Occipital lobe (tissue), 3 donors: ENCODE measurements at places on chromosomes 3 and 15. TPM values are rescaled to one million over a fixed set of nuclear protein-coding genes. Genes with fewer than 3 reads are reported as not detected.

CSPG5 gene
- total RNA-seq = 131 TPM

ANKRD63 gene
- not detected for total RNA-seq

WNT7A gene
- total RNA-seq = 9.0 TPM

GABRR3 gene
- not detected for total RNA-seq

CAV3 gene
- not detected for total RNA-seq

PLEKHO2 gene
- total RNA-seq = 6.7 TPM

ARGFX gene
- not detected for total RNA-seq

RGMA gene
- total RNA-seq = 8.1 TPM

LRRIQ4 gene
- 0.31 TPM for total RNA-seq

PRKCI gene
- 86.7 TPM for total RNA-seq

ST6GAL1 gene
- 39.6 TPM for total RNA-seq

CDHR4 gene
- not detected for total RNA-seq

SAMD7 gene
- total RNA-seq = not detected

INSYN1 gene
- 30.1 TPM for total RNA-seq

SHF gene
- total RNA-seq = 54.9 TPM

- DNase-seq = no peak
These were observed 294.2 kb downstream of the TIGIT start for GRCh38 chr3:114587986-114588385.

DNA sequence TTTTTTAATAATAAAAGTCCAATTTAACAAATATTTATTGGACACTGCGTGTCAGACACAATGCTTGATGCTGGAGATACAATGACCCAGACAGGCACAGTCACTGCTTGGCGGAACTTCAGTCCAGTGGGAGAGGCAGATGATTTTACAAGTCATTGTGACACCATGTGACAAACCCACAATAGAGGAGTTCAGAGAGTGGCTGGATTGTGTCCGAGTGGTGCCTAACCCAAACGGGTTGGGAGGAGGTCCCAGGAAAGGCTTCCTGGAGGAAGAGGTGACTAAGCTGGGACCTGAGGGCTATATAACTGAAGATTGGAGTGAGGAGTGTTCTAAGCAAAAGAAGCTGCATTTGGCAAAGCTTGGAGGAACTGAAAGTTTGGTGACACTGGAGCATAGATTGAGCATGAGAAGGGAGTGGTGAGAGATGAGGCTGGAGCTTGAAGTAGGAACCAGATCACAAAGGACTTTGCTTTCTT lies 41.4 kb downstream of the CRTC3 start:
- peak; percentile 53 for DNase-seq

DNA sequence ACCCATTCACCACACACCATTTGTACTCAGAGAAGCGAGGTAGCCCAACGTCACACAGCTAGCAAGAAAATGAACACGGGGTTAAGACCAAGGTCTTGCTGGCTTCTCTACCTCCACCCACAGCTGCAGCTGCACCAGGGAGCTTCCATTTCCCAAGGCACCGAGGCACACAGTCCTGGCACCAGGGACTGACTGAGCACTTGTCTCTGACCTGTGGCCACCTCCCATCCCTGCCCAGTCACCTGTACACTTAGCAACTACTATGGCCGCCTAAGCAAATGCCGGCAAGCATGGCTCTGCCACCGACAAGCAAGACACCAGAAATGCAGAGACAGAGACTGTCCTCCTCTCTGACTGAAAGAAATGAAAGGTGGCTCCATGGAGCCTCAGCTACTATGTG lies 15.3 kb downstream of the ZXDC start:
- no peak for DNase-seq

DNA sequence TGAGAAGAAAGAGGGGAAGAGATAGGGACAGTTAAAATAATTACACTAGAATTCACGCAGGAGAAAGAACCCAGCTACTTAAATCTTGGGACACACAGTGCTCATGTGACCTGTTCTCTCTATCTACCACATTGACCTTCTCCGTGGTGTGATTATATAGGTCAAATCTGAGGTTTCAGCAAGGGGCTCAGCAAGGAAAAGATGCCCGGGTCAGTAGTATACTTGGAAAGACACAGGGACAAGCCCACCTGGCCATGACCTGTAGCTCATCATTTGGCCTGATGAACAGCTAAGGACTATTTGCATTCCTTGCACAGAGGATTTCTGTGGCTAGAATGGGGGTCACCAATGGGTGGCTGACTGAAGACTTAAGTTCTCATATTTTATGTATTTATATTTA lies 71.9 kb downstream of the SSR3 start:
- DNase-seq = no peak

DNA sequence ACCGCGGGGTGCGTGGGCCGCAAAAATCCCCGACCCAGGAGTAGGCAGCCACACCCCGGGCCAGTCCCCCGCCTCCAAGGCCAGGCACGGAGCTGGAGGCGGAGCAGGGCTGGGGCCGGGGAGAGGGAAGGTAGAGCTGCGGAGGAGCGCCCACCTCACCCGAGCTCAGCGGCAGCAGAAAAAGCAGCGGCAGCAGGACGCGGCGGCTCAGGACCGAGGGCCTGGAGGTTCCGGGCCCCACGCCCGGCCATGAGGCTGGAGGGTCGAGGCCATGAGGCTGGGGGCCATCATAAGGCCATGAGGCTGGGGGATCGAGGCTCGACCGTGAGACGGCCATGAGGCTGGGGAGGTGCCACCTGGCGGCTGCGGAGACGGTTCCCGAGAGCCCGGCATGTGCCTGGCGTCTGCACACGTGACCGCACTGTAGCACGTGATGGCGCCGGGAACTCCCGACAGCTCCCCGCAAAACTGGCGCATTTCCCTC lies 32.9 kb upstream of the PRSS50 start:
- no peak for DNase-seq

- DNase-seq = no peak
These were observed 52.3 kb upstream of the PRR20G start for GRCh38 chr3:127339928-127340861.

DNA sequence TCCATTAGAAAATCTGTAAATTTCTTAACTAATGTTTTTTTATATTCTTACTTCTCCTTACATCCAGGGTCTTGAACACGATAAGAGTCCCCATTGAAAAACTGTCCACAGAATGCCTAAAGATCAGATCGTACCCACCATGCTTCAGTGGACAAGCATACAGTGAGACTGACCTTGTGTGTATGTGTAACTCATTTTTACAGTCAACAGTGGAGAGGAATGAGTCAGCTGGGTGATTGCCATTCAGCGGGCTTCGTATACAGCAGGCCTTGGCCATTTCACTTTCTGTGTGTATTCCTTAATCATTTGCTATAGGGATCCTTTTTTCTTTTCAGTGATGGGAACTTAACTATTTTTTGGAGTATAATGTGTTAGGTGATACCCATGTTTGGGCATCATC lies 10.6 kb downstream of the PARP14 start:
- DNase-seq = no peak

DNA sequence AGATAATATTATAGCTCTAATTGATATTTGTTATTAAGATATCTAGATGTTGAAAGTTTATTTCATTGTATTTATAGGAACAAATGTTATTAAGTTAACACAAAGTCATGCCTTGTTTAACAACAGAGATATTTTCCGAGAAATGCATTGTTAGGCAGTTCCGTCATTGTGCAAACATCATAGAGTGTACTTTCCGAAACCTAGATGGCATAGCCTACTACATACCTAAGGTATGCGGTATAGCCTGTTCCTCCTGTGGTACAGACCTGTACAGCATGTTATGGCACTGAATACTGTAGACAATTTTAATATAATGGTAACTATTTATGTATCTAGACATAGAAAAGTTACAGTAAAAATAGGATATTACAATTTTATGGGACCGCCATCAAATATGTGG lies 114.3 kb downstream of the NAALADL2 start:
- DNase-seq = no peak

DNA sequence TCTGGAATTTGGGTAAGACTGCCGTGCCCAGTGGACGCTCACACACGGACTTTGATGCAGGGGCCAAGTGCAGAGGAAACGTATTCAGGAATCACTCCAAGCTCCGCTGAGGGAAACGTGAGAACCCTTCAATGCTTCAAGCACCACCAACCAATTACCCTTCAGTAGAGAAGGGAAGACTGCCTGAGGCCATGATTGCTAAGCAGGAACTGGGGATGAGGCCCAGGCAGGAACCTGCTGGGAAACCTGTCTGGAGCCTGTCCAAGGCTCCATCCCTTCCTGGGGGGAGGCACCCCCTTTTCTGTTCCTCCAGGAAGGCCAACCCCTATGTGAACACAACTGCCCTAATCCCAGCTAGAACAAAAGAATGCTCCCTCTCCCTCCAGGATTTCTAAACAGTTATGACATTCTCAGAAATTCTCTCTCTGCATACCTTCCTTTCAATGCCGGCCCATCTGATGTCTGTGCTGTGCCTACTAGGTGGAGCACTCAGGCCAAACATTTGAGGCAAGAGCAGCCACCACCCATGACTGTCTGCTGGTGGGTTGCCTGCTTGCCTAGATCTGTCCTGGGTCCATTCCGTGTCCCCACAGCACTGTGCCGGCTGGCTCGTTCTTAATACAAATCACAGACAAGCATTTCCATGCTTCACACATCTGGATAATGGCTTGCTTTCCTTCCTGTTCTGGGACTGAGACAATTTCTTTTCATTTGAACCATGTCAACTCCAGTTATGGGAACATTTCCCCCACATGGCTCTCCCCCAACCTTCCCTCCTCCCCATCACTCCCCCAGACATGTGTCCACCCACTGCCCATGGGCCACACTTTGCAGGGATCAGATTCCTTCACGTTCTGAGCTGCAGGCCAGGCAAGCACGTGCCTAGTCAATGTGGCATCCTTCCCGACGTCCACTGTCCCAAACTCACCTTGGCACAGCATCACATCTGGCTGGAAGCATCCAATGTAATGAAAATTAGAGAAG lies 149.4 kb downstream of the ADAMTS17 start:
- no peak for DNase-seq

- no peak for DNase-seq
These were observed 200.4 kb upstream of the WNT5A start for GRCh38 chr3:55687526-55687925.

GRCh38 chr15:38860674-38861073 lies 296.1 kb upstream of the RASGRP1 start:
- DNase-seq = no peak

GRCh38 chr3:23252122-23252521 lies 49.0 kb downstream of the UBE2E2 start:
- DNase-seq = no peak

GRCh38 chr3:81726735-81727134 lies 34.7 kb downstream of the GBE1 start:
- DNase-seq = no peak

GRCh38 chr3:135383301-135383700 lies 582.2 kb upstream of the PPP2R3A start:
- DNase-seq = no peak

GRCh38 chr3:134428401-134428800 lies 54.2 kb upstream of the AMOTL2 start:
- DNase-seq = no peak

DNA sequence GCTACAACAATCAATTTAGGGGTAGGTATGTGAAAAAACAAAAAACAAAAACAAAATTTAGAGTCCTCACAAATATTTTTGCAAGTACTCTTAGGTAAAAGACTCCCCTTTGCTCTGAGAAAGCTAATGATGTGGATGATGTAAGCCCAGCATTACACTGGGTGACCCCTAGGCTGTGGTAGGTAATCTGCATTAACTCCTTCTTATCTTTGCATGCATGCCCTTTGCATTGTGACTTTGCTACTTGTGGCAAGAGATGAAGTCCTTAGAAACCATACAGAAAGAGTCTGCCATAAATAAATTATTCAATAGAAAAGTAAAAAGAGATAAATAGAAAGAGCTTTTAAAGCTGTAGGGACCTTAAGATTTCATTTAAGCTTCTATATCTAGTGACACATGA lies 159.7 kb upstream of the MBNL1 start:
- no peak for DNase-seq

DNA sequence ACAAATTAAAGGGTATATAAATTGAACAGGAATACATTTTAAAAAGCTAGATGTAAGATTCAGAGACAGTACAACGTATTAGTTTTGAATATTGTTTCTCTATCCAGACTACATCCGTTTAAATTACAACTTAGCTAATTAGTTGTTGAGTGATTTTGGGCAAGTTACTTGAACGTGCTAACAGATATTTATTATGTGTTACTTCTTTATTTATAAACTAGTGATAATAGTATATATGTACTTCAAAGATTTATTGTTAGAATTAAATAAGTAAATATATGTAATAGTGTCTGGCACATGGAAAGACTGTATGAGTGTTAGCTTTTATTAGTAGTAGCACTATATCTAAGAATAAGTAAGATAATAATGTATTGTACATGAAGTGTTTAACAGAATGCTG lies 92.0 kb upstream of the GBE1 start:
- no peak for DNase-seq

DNA sequence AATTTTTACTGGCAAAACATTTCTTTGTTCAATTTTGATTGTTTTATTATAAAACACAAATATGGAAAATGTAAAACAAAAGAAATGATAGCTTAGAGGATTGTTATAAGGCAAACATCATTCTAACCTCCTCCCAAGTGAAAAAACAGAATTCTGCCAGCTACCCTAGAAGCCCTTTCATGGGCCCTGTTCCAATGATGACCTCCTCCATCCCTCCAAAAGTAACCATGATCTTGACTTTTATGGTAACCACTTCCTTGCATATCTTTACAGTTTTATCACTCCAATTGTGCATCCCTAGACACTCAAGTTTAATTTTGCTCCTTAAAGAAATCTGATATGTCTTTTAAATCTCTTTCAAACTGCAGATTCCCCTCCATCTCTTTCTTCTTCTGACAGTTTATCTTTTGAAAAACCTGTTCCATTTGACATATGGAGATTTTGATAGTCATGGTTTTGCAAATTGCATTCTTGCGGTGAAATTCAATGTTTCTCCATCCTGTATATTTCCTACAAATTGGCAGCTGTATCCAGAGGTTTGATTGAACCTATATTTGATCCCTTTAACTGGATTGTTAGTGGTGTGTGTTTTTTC lies 27.0 kb upstream of the TNFAIP8L3 start:
- DNase-seq = no peak
